ENCODE measurements at places on chromosomes 12 and 14.
A peak's percentile ranks its signal among the peaks of the same experiment; 100 is the strongest.

DNA sequence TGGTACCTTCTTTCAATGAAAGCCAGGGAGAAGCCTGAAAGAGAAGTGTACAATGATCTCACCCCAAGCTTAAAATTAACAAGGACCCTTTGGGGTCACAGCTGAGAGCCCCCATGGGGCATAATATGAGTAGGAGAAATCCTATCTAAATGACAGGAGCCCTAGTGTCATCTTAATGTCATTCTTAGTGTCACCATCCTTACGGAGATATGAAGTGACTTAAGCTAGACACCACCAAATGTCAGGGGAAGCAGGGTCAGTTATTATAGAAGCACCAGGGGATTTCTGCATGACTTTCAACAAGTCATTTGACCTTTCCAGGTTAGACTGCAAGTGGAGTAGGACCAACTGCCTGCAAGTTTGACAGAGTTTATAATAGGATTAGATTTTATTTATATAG lies 28.9 kb upstream of the STON2 start:
- DNase-seq = no peak

DNA sequence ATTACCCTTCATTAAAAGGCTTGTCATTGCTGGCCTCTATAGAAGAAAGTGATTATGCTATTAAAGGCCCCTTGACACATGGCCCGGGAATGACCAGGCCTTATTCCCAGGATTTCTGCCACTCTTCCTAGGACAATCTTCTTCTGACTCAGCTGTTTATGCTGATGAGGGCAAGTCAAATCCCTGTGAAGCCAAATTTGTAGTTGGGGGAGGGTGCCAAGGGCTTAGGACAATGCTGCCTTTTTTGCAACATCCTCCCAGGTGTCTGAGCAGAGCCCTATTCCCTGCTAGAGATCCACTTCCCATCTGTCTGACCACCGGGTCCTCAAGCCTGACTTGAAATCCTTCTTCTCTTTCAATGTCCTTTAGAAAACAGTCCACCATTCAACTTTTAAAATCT lies 230.7 kb upstream of the SRRM4 start:
- no peak for DNase-seq

- no peak for DNase-seq
Observed at GRCh38 chr12:56087220-56087619, 7.3 kb downstream of the ERBB3 start.

DNA sequence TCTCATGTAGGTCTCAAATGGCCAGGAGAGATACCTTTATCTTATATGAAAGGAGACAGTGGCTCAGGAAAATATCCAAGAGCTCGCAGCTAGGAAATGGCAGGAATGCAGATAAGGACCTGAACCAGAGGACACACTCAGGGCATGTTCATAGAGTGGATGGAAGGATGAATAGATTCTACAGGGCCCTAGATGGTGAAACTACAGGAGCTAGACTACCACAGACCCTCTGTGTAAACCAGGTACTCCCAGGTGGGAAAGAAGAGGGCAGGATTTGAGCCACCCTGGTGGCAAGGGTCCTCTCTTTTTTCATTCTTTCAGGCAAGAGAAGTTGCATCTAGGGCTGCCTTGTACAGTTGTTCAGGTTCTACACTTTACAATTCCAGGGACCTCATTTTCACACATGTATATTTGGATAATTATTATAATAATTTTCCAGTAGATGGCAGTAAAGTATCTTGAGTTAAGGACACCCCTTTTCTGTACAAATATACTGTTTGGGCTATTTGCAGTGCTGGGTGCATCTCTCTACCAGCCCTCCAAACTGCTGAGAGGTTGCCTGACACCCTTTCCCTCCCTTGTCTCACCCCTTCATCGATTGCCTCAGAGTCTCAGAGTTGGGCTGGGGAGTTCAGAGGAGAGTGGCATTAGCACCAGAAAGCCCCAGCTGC lies 10.5 kb upstream of the ZDHHC22 start:
- peak; percentile 45 for DNase-seq

DNA sequence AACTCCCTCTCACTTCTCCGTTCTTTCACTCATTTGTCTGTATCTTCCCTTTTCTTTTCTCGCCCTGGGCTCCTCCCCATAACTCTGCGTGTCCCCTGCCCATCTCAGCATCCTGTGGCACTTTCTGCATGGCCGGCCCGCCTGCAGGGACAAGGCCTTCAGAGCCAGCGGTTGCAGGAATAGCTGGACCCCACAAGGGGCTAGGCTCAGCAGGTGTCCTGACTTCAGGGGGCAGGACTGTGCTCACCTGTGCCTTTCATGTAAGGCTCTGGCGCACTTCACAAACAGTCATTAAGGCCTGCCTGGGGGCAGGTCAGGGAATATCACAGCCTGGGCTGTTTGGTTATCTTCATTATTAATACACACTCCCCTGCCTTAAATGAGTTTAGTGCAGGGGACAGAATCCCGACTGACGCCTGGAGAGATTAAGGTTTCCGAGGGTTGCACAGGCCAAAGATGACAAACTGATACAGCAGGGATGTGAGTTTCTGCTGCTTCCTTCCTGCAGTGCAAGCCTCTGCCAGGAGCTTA lies 768.8 kb upstream of the TBX3 start:
- peak; percentile 36 for DNase-seq

- DNase-seq = peak; percentile 37
Observed at GRCh38 chr12:47949441-47950341, 13.7 kb upstream of the TMEM106C start.

DNA sequence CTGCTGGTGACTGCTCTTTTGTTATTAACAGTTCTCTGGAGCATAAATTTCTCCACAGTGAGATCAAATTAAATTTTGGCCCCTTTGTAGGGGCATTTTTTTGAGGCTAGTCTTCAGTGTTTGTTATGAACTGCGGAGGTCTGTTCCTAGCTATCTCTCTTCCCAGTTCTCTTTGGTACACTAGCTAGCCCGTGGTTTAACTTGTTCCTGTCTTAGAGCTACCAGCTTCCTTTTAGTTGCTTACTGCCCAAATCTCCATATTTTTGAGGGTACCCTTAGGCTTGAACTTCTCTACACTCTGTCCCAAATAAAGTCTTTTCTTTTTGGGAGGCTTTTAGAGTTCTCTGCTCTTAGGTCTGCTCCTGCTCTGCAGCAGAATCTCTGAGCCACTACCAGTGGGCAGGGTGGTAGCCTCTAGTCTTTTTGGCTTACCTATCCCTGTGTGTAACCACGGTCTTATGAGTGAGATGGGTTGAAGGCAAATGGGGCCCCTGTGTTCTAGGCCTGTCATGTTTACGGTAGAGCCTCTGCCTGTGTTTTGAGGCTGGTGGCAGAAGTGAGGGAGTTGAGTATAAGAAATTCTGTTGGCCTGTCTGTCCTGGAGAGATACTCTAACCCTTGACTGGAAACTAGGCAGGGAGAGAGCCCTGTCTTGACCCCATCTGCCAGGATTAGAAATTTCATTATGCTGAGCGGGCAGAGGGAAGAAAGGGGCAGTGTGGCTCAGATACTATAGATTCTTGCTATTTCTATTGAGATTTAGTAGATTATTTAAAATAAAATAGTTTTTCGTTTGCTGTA lies 21.0 kb downstream of the CNOT2 start:
- DNase-seq = no peak

DNA sequence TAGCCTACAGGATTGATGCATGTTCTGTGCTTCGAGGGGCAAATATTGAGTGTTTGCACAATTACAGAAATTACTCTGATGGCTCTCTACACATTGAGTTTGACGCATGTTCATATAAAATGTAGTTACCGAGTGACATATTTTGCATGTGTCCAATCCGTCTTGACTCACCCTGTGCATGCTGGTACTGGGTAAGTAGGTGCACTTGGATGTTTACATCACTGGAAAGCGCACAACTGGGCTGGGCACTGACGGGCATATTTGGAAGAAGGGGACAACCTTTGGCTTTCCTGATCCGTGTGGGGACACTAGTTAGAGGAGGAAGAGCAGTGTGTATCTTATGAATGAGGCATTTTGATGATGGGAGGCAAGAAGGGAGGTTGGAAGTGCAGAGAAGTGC lies 4.9 kb upstream of the KRT6A start:
- no peak for DNase-seq

GRCh38 chr12:93080994-93081809 lies 152.1 kb upstream of the EEA1 start:
- peak; percentile 46 for DNase-seq

- DNase-seq = no peak
Observed at GRCh38 chr14:58078068-58078467, 73.9 kb downstream of the ARMH4 start.

DNA sequence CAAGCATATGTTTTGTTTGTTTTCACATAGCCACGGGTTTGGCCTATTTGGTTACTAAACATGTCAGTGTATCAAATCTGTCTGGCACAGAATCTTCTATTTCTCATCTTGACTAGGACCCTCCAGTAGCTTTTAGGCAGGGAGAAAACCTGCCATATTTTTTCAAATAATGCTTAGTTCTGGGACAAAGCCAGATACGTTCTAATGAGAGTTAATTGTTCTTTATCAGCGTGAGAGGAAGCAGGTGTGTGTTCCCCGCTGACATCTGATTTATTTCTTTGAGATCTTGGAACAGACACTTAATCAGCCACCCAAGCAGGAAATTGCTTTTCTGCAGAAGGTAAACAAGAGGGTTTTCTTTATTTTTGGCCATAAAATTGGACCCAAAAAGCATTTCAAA lies 54.8 kb downstream of the GOLGA5 start:
- DNase-seq = peak; percentile 96

GRCh38 chr14:86072116-86072894 lies 542.4 kb downstream of the FLRT2 start:
- DNase-seq = no peak

- DNase-seq = no peak
Observed at GRCh38 chr12:19882346-19882745, 443.1 kb downstream of the AEBP2 start.

DNA sequence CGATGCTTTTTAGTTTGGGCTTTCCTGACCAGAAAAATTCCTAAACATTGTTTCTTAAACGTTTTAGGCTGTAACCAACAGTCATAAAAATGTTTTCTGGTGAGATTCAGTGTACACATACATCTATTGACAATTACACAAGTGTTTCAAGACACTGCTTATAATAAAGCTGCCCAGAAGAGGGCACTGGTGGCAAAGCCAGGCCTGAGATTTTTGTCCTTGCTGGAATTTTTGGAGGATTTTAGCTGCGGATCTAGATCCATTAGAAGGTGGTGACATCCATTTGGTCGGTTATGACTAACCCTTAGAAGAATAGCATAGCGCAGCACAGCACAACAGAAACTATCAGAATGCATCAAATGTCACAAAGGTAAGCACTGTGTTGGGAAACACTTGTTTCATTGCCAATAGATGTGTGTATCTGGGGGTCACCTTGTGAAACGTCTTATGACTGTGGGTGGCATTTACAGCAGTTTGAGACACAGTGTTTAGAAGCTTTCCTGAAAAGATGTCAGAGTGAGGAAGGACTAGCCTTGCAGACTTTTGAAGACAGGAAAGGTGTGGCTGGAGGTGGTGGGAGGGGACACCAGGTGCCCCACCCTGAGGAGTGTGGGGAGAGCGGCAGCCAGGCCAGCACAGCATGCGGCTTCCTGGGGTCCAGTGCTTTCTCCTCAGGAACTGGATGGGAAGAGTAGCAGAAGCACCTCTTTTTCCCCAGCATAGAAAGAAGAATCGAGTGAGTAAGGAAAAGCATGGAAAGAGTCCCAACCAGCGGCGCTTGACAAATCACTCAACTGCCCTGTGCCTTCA lies 54.7 kb upstream of the FKBP4 start:
- peak; percentile 22 for DNase-seq

GRCh38 chr14:60639674-60640073 lies 9.6 kb downstream of the SIX1 start:
- DNase-seq = no peak

DNA sequence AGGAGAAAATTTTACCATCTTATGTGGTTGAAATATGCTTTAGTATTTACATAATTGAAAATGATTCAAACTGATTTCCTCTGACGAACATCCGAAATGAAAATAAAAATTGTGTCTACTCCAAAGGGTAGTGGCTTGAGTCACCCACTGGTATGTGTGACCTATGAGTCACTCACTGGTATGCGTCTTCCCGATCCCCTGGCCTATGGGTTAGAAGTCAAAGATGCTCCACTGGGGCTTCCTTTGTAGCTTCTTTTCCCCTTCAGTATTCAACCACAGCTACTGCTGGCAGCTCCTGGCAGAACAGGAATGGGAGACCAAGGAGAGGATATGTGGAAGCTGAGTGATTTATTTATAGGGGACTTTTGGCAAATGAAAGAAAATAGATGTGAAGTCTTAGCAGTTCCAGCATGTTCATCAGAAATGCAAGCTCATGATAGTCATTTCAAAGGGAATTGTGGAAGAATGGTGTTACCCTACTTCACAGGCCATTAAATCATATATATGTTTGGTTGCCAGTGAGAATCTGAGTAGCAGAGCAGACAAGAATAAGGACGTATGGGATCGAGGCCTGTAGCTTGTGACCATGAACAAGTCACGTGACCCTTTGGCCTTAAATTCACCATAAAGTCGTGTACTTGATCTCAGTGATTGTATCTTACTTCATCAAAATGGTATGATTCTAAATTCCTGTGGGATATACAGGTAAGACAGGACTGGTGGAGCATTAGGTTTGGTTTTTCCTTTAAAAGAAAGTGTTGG lies 108.3 kb downstream of the CRADD start:
- no peak for DNase-seq

GRCh38 chr14:86935241-86935885 lies 1057.6 kb downstream of the GALC start:
- no peak for DNase-seq

GRCh38 chr14:36313898-36314297 lies 6.5 kb downstream of the MBIP start:
- DNase-seq = no peak

DNA sequence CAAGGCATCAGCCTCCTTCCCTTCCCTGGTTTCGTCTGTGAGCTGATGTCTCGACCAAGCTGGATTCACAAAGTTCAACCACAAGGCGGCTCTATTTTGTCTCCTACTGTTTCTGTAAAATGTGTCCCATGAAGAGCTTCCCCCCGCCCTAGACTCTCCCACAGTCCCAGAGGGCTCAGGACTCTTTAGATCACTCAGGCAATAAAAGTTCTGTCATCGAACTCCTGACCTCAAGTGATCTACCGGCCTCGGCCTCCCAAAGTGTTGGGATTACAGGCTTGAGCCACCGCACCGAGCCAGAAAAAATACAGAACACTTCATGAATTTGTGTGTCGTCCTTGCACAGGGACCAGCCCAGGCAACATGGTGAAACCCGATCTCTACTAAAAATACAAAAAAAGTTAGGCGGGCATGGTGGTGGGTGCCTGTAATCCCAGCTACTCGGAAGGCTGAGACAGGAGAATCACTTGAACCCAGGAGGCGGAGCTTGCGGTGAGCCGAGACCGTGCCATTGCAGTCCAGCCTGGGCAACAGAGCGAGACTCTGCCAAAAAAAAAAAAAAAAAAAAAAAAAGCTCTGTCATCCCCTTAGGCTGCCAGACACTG lies 149.4 kb downstream of the BCL11B start:
- DNase-seq = no peak

DNA sequence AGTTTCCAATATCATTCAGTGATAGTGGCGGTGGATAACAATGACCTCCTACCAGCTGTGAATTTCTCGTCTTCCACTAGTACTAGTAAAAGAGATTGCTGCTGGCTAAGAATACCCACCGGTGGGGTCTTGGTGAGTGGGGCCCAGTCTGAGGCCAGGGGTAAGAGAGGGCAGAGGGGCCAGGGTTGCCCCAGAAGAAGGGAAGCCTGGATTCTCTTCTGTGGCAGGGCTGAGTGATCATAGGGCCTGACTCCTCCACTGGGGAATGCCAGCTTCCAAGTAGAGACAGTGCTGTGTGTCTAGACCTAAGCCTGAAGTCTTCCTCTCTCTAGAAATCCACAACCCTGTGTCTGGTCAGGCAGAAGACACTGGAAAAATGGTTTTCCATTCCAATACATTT lies 5.8 kb upstream of the TMEM63C start:
- DNase-seq = no peak
